ENCODE measurements at places on chromosomes 3 and 15. TPM values are rescaled to one million over a fixed set of nuclear protein-coding genes. Genes with fewer than 3 reads are reported as not detected.

MEX3B gene
- 29.4 TPM for total RNA-seq

DNA sequence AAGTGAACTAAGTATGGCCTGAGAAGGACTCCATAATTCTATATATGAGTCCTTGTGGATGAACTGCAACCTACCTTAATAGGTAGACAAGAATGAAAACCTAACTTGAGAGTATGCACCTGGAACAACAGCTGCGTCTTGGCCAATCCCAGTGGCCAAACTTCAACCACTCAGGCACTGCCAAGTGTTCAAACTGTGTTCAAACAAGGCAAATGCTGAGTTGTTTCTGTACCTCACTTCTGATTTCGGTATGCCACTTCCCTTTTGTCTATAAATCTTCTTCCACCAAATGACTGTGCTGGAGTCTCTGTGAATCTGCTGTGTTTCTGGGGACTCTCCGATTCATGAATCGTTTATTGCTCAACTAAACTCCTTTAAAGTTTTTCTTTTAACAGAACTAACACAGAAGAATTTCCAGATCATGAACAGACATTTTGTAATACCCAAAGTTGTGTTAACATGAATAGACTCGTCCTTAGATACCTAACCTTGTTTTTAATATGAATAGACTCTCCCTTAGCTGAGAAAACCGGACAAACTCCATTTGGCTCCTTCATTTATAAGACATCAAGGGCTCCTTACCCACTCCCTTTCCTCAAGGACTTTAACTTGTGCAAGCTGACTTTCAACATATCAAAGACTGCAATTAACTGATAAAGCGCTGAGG is 4.1 kb downstream of the ZNF717 start:
- no peak for DNase-seq

- DNase-seq, result no peak
Observed at GRCh38 chr3:39533226-39533625, 65.7 kb downstream of the MOBP start.

DNA sequence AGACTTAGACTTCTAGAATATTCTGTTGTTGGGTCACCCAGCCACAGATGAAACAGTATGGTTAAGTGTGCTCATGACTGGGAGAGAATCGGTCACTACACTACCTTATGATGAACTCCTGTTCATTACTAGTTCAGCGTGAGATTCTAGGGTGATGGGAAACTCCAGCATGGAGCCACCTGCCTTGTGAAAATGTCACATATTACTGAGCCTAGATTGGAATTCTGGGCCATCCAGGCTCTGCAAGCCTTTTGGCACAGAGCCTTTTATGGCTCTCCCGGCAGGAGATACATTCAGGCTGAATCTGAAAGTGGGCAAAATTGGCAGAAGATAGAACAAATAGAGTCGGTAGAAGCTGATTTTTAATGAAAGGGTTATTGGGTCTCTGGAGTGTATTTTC is 19.0 kb downstream of the NANOGP8 start:
- no peak for DNase-seq

DNA sequence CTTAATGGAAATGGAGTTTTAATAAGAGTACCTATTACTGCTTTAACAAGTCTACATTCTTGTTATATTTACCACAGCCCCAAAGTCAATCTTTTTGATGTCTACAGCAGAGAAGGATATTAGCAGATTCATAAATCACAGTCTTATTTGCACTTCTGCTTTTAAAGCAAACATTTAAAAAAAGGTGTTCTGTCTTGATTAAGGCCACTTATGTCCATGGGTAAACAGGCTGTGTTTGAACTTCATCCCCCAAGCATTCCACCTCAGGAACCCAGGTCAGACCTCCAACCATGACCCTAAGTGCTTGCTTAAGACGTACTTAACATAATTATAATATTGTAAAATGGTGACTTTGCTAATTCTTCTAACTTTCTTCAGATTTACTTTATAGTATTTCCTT is 113.4 kb downstream of the CMSS1 start:
- no peak for DNase-seq

DNA sequence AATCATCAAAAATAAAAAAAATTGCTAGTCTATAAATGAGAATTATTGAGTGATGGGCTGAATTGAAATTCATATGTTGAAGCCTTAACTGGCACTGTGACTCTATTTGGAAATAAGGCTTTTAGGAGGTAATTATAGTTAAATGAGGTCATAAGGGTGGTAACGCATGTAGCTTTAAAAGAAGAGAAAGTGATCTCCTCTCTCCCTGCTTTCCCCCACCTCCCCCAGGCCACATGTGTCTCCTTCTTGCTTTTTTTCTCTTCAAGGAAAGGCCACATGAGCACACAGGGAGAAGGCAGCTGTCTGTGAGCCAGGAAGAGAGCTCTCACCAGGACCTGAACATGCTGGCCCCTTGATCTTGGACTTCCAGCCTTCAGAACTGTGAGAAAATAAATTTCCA is 48.2 kb upstream of the ARPP19 start:
- DNase-seq, result no peak
